ENCODE measurements at places on chromosomes 5 and 9.

DNA sequence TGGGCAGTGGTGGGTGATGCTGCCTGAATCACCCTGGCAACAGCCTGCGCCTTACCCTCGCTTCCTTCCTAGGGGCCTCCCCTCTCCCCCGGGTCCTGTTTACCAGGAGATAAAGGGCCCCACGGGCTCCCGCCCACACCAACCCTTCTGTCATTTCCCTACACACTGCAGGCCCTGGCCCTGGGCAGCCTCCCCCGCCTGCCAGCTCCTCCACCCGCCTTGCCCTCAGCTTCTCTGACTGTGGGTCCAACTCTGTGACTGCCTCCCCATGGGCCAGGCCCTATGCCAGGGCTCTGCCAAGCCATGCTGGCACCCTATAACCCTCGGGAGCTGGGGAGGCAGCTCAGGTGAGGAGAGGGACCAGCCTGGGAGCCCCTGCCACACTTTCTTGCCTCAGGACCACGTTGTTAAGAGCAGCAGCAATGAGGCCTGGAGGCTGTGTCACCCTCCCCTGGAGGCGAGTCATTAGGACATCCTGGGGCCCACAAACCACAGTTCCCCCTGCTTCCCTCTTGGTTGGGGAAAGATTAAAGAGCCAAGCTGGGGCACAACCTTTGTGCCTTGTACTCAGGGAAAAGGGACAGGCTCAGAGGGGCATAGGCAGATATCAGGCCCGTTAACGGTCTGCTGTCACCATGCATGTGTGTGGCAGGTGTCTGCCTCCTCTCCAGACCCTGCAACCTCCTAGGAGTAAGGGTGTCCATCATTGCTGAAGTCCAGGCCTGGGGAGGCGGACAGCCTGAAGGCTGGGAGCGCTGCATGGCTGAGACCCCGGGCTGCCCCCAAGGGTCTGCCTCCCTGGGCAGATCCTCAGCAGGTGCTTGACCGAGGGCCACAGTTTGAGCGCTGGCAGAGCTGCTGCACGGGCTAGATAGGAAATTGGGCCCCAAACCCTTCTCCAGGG lies 2.8 kb downstream of the MGAT4B start:
- no peak for DNase-seq

- DNase-seq = no peak
Measured at GRCh38 chr5:172216345-172216744, 22.4 kb downstream of the EFCAB9 start.

- no peak for DNase-seq
Measured at GRCh38 chr9:16679327-16679821, 191.1 kb downstream of the BNC2 start.

DNA sequence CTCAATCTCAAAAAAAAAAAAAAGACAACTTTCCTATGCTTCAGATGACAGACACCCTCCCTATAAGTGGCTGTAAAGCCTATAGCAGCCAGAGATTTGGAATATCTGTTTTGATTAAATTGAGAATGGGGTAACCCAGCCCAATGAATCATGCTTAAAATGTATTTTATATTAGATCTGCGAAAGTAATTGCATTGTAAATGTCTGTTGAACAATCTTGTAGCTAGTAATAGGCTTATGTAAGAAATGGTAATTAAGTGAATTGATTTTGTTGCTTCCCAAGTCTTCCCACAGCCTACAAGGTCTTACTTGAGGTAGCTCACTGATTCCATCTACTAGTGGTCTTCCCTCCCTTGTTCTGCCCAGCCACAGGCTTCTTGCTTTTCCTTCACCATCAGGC lies 590.7 kb downstream of the ACTL7B start:
- DNase-seq = no peak

DNA sequence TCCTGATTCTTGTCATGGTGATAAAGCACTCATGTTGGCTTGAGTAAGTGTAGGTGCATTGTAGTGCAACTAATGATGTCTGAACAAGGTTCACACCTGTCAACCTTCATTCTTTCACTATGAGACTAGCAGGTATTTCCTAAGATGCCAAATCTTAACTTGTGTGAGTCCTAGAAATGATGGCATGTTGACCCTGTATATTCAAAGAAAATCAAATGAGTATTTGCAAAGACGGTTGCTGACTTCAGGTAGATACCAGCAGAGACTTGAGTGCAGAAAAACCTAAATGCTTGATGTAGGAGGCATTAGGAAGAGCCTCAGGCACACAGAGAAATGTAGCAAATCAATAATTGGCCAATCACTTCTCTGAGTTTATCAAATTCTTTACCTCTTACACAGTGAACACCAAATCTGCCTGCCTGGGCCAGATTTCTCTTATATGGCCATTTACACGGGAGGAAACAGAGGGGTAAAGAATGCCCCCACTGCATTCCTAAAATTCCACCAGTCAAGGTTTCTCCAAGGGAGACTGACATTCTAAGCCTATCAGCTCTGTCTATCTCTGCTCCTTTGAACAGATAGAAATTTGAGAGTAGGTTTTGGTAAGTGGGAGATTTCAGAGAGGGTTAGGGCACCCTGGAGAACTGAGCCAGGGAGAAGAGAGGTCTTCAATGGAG lies 488.6 kb upstream of the WWC1 start:
- DNase-seq = no peak

DNA sequence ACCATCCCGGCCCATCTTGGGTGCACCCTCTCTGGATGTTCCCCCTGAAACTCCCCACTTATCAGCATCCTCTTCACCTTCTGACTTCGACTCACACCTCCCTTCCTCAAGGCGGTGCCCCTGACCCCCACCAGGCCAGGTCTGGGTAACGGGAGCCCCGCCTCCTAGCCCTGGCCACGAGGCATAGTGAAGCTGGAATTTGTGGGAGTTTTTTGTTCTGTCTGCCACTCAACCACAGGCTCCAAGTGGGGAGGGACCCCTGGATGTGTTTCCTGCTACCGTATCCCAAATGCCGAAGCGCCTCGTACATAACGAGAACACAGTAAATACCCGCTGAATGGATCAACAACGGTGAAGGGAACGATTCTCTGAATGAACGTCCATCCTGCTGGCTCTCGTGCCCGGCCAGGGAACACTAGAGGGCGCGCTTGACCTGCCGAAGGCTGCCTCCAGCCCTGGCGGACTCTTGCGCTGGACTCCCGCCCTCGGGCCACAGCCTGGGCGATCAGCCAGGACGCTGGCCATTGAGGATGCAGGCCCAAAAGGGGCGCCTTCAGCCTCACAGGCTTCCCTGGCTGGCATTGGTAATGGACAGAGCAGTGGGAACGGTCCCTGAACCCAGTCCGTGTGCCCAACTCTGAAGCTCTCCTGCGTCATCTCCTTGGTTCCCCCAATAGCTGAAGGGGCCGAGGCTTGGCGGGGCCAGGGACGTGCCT lies 47.3 kb upstream of the PHYKPL start:
- peak; percentile 19 for DNase-seq

GRCh38 chr9:75168270-75169178 lies 80.2 kb downstream of the OSTF1 start:
- no peak for DNase-seq

DNA sequence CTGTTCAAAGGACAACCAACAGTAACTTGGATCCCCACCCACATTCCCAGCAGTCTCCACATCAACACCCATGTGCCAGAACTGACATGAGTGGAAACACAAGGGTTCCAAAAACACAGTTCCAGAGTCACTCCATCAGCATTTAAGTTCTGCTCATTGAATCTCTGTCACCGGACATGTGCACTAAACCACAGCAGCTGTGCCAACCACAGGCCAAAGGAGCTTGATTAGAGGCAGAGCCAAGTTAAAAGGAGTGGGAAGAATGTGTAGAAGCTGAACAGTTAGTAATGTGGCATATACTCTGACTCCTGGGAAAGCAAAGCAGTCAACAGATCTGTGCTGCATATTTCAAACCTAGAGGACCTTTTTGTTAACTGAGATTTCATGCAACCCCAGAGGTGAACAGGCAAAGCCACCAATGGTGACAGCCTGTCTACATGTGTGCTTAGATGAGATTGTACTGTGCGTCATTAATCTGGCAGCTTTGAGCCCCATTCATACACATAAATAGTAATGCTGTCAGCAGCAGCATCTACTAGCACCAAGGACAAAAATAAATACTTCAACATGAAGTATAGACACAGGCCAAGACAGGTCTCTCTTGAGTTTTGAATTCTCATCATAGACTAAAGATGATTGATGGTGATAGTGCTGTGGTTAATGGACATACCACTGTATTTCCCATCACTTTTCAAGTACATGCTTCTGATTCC lies 16.4 kb upstream of the FST start:
- DNase-seq = no peak

DNA sequence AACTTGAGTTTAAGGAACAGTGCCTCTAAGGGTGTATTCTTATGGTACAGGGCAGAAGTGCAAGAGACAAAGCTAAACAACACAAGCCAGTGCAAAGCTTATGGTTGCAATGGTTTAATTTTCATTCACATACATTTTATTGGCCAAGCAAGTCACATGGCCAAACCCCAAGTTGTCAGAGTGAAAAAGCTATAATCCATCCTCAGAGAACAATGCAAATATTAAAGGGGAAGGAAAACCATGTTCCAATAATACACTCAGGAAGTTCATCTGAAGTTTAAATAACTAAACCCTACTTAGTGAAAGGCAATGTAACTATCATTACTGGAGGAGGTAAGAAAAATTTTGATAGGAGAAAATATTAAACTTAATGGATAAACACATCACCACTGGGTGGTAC lies 26.6 kb upstream of the TLR4 start:
- DNase-seq = no peak

Data from activated CD8-positive, alpha-beta memory T cell treated with anti-CD3 and anti-CD28 coated beads for 1 hour (primary cell).